ENCODE measurements at places on chromosomes 7 and 10. TPM values are rescaled to one million over a fixed set of nuclear protein-coding genes. Genes with fewer than 3 reads are reported as not detected.

DNA sequence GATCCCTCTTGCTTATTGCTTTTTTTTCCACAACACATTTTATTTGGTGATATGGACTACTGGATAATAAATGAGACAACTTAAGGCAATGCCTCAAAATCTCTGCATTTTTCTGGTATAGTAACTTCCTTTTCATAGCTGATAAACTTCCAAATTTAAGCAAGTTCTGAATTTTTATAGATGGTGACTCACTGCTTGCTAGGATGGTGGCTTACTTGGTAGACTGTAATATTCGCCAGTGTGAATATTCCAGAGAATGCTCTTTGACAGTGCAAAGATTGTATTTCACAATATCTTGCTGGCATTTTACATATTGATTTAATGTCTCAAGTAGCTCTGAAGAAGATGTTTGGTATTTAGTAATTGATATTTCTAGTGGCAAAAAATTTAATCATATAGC, 472.4 kb downstream of the TFEC start:
- no peak overlapping the region for H3K27ac ChIP-seq
- H3K4me3 ChIP-seq, result no peak overlapping the region
- no peak for DNase-seq
- H3K4me1 ChIP-seq, result no peaks in the 10 kb centered on the region
- no peaks in the 10 kb centered on the region for H3K27me3 ChIP-seq

GRCh38 chr10:27893358-27893954, 105.4 kb downstream of the ODAD2 start:
- no peak for DNase-seq
- no peaks in the 10 kb centered on the region for H3K27me3 ChIP-seq
- H3K27ac ChIP-seq, result no peak overlapping the region
- no peaks in the 10 kb centered on the region for H3K4me1 ChIP-seq
- no peak overlapping the region for H3K4me3 ChIP-seq

The GPR158 gene
- not detected for total RNA-seq

DNA sequence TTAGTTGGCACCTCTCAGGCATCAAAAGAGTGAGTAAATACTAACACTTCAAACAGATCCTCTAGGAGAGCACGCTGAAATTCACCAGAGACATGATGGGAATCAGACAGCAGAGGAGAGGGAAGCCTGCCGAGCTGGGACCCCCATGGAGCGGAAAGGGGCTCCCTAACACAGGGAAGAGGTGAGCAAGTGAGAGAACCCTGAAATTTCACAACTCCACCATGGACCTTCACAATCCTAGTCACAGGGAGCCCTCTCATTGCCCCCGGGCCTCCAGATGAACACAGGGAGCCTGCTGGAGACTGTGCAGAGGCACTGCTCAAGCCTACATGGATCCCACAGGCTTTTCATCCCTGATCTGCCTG, 59.2 kb upstream of the ANTXRL start:
- no peak overlapping the region for H3K4me3 ChIP-seq
- H3K36me3 ChIP-seq, result no peaks in the 10 kb centered on the region
- no peak for DNase-seq
- no peak overlapping the region for H3K27ac ChIP-seq

The NACAD gene
- 10.8 TPM for total RNA-seq

DNA sequence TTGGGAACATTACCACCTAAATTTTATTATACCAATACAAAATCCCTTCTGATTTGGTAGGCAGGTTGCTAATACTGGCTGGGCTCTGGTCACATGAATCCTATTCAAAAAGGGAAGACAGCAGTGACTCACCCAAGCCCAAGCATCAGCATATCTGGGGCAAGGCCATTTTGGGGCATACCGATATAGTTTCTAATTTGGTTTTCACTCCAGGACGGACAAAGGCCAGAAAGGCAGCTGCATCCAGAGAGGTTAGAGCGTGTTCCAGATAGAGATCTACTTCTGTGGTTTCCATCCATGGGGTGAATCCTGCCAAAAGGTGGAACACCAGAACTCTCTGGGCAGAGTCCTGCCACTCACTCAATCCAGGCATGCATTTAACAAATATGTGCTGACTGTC, 335.8 kb downstream of the ELMO1 start:
- H3K4me3 ChIP-seq, result no peak overlapping the region
- no peaks in the 10 kb centered on the region for H3K36me3 ChIP-seq
- no peak for DNase-seq
- H3K27ac ChIP-seq, result no peak overlapping the region

DNA sequence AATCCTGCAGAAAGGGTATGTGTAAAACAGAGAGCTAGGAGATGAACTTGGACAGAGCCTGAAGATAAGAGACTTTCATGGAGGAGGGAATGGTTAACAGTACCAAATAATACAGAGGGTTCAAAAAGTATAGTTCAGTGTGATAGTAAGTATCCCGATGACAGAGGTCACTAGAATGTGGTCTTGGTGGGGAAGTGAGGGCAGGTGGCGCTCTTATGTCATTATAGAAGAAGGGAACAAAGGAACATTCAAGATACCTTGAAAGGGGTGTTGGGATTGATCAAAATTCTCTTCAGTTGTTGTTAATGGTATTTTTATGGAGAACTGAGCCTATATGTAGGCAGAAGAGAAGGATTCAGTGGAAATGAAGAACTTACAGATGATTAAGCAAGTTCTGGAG, 312.5 kb downstream of the SUGCT start:
- no peak for DNase-seq
- H3K4me1 ChIP-seq, result no peaks in the 10 kb centered on the region
- H3K27me3 ChIP-seq, result no peaks in the 10 kb centered on the region
- no peak overlapping the region for H3K4me3 ChIP-seq

The GLI3 gene
- total RNA-seq, result 6.6 TPM

The GRID1 gene
- total RNA-seq, result 0.27 TPM

GRCh38 chr10:73859428-73859783, 14.9 kb downstream of the CAMK2G start:
- peak overlapping the region; percentile 29 for H3K4me3 ChIP-seq
- H3K4me1 ChIP-seq, result peaks cover 99% of the 10 kb centered on the region
- no peak for DNase-seq
- no peaks in the 10 kb centered on the region for H3K27me3 ChIP-seq

DNA sequence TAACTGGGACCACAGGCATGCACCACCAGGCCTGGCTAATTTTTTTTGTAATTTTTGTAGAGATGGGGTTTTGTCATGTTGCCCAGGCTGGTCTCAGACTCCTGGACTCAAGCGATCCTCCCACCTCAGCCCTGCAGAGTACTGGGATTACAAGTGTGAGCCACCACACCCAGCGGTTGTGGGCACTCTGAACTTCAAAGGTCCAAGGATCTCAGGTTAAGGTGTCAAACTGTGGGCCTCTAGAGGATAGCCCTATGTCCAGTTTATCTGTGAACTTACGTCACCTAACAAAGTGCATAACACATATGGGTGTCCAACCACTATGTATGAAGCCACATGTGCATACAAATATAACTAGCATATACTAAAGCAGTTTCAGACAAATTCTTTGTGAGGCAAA, 3.2 kb upstream of the IL2RA start:
- no peak overlapping the region for H3K27ac ChIP-seq
- no peaks in the 10 kb centered on the region for H3K4me1 ChIP-seq
- no peak for DNase-seq
- no peaks in the 10 kb centered on the region for H3K27me3 ChIP-seq
- no peak overlapping the region for H3K4me3 ChIP-seq
- H3K36me3 ChIP-seq, result no peaks in the 10 kb centered on the region

The ZNF425 gene
- 3.4 TPM for total RNA-seq

DNA sequence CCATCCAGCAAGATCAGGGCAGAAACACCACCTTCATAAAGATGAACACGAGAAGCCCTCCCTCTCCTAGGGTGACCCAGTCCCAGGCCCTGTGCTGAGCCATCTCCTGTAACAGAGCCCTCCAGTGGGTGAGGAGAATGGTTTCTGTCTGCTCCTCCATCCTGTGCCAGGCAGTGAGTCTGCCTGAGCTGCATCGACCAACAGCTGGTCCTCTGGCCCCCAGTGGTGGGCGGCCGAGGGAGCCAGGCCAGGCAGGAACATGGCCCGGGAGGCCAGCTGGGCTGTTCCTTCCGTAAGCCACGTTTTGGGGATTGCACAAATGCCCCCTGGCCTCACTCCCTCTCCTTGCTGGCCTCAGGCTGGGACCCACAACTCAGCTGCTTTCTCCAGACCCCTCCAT, 73.5 kb downstream of the GRB10 start:
- no peaks in the 10 kb centered on the region for H3K36me3 ChIP-seq
- peaks cover 64% of the 10 kb centered on the region for H3K4me1 ChIP-seq
- H3K4me3 ChIP-seq, result no peak overlapping the region
- no peak overlapping the region for H3K27ac ChIP-seq
- no peak for DNase-seq

GRCh38 chr7:53131697-53132096, 96.3 kb downstream of the POM121L12 start:
- no peaks in the 10 kb centered on the region for H3K27me3 ChIP-seq
- DNase-seq, result no peak
- H3K4me3 ChIP-seq, result no peak overlapping the region

The TDRD1 gene
- total RNA-seq, result 0.41 TPM

DNA sequence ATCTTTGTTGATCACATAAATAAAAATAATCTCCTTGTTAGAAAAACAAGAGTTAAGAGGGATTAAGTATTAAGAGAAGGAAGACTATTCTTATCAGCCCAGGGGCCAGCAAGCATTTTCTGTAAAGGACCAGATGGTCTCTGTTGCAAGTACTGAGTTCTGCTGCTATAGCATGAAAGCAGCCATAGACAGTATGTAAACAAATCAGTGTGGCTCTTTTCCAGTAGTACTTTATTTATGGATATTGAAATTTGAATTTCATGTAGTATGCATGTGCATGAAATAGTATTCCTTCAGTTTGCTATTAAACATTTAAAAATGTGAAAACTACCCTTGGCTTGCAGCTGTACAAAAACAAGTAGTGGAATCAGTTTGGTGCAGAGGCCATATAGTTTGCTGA, 81.7 kb downstream of the STK31 start:
- no peaks in the 10 kb centered on the region for H3K4me1 ChIP-seq
- H3K4me3 ChIP-seq, result no peak overlapping the region
- H3K27me3 ChIP-seq, result no peaks in the 10 kb centered on the region
- H3K27ac ChIP-seq, result no peak overlapping the region
- H3K36me3 ChIP-seq, result no peaks in the 10 kb centered on the region

DNA sequence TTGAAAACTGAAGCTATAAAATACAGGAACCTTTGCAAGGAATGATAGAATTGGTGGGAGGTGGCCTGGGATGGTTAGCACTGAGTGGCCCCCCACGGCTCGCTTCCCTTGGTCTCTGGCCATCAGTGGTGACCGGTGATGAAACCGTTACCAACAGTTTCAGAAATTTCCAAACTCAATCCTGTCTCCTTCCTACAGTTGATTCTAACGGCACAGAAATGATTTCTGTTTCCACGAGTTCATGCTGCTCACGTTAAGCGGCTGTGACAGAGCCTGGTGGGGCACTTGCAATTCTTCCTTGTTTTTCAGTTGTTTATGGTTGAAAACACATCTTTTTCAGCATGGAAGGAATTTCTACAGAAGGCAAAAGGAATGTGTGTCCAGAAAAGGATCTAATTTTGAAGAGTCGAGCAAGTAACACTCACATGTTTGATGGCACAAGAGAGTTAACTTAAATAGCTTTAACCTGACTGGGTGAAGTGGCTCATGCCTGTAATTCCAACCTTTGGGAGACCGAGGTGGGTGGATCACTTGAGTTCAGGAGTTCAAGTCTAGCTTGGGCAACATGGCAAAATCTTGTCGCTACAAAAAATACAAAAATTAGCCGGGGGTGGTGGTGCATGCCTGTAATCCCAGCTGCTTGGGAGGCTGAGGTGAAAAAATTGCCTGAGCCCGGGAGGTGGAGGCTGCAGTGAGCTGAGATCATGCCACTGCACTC, 100.1 kb downstream of the DNAJB6 start:
- no peak overlapping the region for H3K4me3 ChIP-seq
- no peaks in the 10 kb centered on the region for H3K36me3 ChIP-seq
- no peaks in the 10 kb centered on the region for H3K27me3 ChIP-seq
- peaks cover 9% of the 10 kb centered on the region for H3K4me1 ChIP-seq

DNA sequence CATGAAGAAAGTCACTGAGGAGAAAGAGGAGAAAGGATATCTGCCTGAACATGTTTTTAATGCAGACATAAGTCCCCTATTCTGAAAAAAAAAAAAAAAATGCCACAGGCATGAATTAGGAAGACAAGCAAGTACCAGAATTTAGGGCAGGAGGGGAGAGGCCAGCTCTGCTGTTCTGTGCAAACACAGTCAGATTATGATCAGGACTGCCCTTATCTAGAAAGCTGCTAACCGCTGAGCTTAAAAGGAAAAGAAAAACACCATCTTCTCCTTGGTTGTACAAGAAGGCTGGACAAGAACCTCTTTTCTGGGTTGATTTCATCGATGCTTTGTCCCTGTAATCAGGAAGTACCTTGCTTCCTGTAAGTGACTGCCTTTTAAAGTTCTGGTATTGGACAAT, 15.3 kb upstream of the PWWP2B start:
- no peaks in the 10 kb centered on the region for H3K36me3 ChIP-seq
- H3K4me3 ChIP-seq, result no peak overlapping the region
- DNase-seq, result no peak
- H3K27ac ChIP-seq, result no peak overlapping the region
- H3K27me3 ChIP-seq, result no peaks in the 10 kb centered on the region

GRCh38 chr7:17832820-17833355, 107.4 kb downstream of the SNX13 start:
- H3K4me1 ChIP-seq, result no peaks in the 10 kb centered on the region
- H3K27ac ChIP-seq, result no peak overlapping the region
- no peak for DNase-seq
- no peak overlapping the region for H3K4me3 ChIP-seq
- no peaks in the 10 kb centered on the region for H3K27me3 ChIP-seq

The CAMK2B gene
- 2.8 TPM for total RNA-seq

- H3K27me3 ChIP-seq, result no peaks in the 10 kb centered on the region
- H3K27ac ChIP-seq, result no peak overlapping the region
- no peak overlapping the region for H3K4me3 ChIP-seq
- no peak for DNase-seq
Measured at GRCh38 chr10:71179382-71179781, 33.0 kb upstream of the UNC5B start.

DNA sequence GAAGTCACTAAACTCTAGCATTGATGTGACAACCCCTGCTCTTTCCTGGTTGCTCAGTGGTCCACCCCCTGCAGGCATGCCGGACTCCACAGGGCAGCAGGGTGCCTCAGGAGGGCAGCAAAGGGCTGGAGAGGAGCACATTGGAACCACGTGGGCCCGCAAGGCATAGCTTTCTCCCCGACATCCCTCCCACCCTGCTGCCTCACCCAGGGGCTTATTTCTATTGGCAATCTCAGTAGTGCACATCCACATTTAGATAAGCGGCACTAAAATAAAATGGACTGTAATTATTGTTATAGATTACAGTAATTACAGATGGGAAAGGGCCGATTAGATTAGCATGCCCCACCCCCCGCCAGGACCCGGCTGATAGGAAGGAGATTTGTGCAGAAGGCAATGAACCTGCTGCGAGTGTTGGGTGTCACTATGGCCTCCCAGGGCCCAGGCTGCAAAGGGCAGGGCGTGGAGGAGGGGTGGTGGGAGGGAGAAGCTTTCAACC, 580.1 kb downstream of the GRID1 start:
- no peaks in the 10 kb centered on the region for H3K36me3 ChIP-seq
- no peak for DNase-seq
- H3K27ac ChIP-seq, result no peak overlapping the region
- no peaks in the 10 kb centered on the region for H3K27me3 ChIP-seq
- H3K4me3 ChIP-seq, result no peak overlapping the region

The PGAM2 gene
- 1.8 TPM for total RNA-seq

All from thoracic aorta (tissue), 2 donors.